Posterior vena cava (tissue), 2 donors: ENCODE measurements at places on chromosomes 13 and 19. TPM values are rescaled to one million over a fixed set of nuclear protein-coding genes. Genes with fewer than 3 reads are reported as not detected.
A peak's percentile ranks its signal among the peaks of the same experiment; 100 is the strongest.

- no peak for DNase-seq
Measured at GRCh38 chr13:76937281-76937820, 11.0 kb upstream of the ACOD1 start.

DNA sequence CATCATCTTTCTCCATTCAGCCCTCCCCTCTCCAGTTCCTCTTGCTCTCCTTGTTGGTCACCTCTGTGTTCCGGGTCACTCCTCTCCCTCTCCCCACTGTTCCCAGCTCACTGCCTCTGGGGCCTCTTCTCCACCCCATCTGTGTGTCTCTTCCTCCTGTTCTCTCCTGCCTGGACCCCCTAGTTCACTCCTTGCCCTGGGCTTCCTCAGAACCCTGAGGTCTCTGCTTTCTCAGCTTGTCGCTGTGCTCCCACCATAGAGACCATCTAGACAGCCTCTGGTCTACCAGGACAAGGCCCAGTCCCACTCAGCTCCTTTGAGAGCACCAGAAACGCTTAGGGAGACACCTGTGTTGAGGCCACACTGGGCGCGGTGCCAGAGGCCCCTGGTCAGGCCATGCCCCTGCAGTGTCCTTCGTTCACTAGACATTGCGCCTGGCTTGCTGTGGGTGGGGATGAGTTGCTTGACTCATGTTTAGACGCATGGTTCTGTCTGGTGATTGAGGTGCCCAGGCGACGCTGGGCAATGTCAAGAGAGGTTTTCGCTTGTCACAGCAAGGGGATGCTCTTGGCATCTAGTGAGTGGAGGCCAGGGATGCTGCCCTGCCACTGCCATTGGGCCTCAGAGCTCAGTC is 4.8 kb downstream of the LENG9 start:
- DNase-seq: peak; percentile 81

GRCh38 chr13:23767838-23768237 is 121.4 kb downstream of the MIPEP start:
- DNase-seq: no peak

- DNase-seq: peak; percentile 91
Measured at GRCh38 chr19:45973553-45974338, at the start of gene NOVA2. TSS of gene NOVA2 (minus strand) at chr19:45973865. CDS start at chr19:45973351, 514 bp downstream.

DNA sequence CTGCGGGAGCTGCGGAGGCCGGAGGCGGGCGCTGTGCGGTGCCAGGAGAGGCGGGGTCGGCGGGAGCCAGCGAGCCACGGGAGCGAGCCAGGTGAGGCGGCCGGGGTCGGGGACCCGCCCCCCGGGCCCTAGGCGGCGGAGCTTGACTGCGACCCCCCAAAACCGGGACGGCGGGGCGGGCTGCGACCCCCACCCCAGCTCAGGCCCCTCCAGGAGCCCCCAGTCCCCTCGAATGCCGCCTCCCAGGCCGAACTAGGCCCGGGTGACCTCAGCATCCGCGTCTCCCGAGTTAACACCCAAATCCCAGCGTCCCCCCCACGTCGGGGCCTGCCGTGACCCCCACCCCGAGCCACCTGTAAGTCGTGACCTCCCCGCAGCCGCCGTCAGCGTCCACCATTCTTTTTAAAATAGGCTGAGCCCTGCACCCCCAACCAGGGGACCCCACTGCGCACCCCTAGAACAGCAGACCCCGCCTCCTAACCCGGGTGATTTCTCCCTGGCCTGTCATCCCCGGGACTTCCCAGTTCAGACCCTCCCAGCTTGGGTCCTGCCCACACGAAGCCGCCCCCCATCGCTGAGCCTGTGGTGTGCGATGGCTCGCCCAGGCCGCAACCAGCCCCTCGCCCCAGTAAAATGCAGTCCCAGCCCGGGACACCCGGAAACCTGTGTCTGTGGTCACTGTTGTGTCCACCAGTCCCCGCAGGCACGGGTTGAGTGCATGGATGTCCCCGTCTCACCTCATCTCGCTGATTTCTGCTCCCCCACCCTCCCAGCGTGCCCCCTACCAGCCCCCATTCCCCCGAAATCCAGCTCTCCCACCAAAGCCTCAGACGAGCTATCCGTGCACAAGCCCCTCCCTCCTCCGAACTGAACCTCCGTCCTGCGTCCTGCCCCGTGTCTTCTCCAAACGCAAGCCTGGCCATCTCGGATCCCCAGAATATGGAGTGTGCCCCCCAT is 551 bp downstream of the FZR1 start:
- no peak for DNase-seq

DNA sequence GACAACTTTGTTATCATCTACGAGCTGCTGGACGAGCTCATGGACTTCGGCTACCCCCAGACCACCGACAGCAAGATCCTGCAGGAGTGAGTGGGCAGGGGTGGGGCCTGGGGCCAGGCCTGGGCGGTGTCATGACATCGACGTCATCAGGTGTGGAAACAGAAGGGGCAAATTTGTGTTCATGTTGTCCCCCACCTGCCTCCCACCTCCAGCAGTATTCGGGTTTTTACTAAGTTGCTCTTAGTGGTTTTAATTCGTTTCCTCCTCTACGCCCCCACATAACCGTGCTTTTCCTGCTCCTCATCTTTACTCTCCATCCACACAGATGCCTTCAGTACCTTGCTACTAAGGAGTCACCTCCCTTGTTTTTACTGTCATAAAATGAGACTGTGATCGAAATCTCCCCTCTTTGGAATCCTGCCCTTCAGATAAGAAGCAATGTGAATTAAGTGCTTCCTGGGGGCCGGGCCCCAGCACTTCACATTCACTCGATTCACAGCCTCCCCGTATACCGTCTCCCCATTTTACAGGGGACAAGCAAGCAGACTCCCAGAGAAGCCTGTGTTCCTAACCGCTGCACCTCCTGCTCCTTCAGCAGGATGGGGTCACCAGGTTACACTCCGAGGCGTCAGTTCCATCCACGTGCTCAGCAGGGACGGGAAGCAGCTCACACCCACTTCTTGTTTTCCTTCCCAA is 10.5 kb downstream of the AP1M1 start:
- DNase-seq: no peak

- no peak for DNase-seq
Measured at GRCh38 chr19:45182758-45183157, 4.2 kb downstream of the BLOC1S3 start.

- DNase-seq: no peak
Measured at GRCh38 chr13:83220241-83220640, 662.0 kb downstream of the SLITRK1 start.

DNA sequence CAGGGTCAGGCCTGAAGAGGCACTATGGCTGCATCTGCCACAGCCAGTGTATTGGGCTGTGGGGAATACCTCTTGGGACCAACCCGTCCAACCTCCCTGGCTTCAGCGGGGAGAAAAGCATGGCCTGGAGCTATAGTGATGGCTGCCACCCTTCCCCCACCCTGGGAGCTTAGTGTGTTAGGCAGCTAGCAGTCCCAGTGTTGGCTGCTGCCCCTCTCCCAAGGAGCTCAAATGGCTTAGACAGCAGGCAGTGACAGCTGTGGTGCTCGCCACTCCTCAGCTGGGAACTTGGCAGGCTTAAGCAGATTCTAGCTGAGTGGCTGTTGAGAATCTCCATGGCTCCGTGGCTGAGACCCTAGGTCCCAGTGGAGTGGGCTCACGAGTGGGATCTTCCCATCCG is 19.7 kb downstream of the ACOD1 start:
- DNase-seq: no peak

GRCh38 chr13:27280009-27280656 is 9.5 kb downstream of the RASL11A start:
- DNase-seq: no peak

- no peak for DNase-seq
Measured at GRCh38 chr19:1181606-1182005, 7.5 kb upstream of the SBNO2 start.

DNA sequence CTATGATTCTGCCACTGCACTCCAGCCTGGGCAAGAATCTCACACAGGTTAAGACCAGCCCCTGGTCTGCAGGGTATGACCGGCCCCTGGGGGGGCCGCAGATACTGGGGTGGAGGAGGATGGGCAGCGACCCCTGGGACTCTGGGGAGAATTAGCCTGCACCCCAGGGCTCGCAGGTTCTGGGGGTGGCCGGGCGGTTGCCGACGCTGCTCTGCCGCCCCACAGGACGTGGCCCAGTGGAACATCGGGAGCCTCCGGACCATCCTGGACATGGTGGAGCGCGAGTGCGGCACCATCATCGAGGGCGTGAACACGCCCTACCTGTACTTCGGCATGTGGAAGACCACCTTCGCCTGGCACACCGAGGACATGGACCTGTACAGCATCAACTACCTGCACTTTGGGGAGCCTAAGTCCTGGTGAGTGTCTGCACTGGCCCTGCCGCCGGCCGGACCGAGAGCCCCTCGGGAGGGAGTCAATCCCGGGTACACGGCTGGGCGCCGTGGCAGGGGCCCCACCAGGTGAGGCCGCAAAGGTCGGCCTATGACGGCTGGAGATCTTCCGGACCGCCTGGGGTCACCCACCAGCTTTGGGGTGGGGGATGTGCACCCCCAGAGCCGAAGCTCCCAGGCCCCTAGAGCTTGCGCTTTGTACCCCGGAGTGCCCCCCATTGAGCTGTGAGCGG is 78.5 kb downstream of the KDM4B start:
- DNase-seq: no peak

- no peak for DNase-seq
Measured at GRCh38 chr19:56508290-56508778, 679 bp downstream of the ZNF471 start.

- DNase-seq: no peak
Measured at GRCh38 chr13:43911871-43912270, 32.2 kb downstream of the LACC1 start.

- DNase-seq: no peak
Measured at GRCh38 chr13:59319276-59319675, 844.5 kb downstream of the DIAPH3 start.

GRCh38 chr19:47377801-47378200 is 28.7 kb downstream of the DHX34 start:
- no peak for DNase-seq

Gene JOSD2
- total RNA-seq: 31.7 TPM

Gene NKG7
- total RNA-seq: 3.0 TPM

Gene TMEM238
- 0.90 TPM for total RNA-seq

Gene CEACAM3
- 0.71 TPM for total RNA-seq

Gene TTC9B
- total RNA-seq: not detected
